ENCODE measurements at places on chromosomes 7 and 10.

DNA sequence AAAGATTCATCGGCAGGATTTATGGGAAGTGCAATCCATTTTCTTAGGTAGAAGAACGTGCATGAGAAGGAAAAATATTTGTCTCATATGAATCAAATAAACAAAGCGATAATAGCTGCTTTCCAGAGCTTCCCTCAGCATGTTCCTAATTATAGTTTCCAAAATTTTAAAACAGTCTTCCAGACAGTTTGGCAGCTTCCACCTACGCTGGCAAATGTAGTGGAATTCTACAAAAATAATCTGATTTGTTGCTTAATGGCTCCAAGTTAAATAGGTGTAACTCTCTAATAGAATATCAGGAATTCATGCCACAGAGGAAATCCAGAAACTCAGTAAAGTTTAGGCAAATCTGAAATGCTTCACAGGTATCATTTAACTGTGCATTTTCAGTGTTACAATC is 23.3 kb upstream of the AGBL3 start:
- no peak for DNase-seq

DNA sequence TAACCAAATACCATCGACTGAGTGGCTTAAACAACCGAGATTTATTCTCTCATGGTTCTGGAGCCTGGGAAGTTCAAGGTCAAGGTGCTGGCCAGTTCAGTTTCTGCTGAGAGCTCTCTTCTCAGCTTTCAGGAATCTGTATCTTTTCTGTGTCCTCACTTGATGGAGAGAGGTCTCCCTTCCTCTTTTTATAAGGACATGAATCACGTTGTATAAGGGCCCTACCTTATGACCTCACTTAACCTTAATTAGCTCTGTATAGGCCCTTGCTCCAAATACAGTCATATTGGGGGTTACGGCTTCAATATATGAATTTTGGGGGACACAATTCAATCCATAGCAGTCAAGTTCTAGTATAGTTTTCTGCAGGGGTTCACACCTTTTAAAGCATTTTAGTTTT is 135.2 kb upstream of the ADO start:
- no peak for DNase-seq

DNA sequence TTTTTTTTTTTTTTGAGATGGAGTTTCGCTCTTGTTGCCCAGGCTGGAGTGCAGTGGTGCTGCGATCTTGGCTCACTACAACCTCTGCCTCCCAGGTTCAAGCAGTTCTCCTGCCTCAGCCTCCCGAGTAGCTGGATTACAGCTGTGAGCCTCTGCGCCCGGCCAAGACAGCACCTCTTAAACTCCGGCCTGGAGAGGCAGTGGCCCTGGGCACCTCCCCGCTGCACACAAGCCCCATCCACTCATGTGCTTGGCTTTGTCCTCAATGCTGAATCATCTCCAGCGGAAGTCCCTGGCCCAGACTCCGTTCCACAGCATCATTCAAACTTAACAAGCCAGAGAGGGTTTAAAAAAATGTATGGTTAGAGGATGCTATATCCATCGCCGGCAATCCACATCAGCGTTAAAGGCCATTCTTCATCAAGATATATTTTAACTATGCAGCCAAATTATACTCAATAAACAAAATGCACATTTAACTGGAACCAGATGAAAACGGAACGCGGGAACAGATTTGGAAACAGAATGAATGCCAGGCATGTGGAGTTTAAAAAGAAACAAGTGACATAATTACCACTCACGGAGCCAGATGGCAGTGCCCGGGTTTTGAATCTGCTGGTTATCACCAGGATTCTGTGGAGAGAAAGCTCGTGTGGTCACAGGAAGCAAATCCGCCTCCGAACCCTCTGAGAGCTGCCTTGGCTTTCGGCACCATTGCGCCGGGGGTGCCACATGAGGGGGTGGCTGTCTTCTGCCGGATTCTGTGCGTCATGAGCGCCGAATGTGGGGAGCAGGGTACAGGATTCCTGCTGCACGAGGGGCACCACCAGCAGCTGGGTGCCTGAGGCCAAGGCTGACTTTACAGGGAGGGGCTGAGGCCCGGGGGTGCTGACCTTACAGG is 45.6 kb upstream of the CFAP46 start:
- DNase-seq = no peak

DNA sequence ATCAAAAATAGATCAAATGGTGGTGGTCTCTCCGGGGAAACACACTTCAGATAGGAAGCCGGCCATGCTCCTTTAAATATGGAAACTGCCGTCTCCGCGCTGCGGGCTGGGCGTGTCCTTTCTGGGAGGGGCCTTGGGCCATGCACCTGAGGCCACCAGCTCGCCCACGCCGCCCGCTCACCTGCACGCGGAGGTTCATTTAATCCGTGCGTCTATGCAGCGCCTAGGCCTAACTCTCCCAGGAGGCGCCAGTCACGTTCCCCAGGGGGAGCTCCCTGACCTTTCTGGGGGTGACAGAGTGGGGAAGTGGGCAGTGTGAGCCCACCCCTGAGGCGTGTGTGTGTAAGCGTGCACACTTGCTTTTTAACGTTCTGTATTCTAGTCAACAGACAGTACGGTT is 64.0 kb downstream of the C10orf143 start:
- DNase-seq = no peak

GRCh38 chr7:99728615-99729014 is 6.4 kb downstream of the CYP3A7 start:
- no peak for DNase-seq

- DNase-seq = no peak
Measured at GRCh38 chr7:139254728-139255127, 23.7 kb downstream of the UBN2 start.

GRCh38 chr10:31687663-31688482 is 240.8 kb downstream of the ARHGAP12 start:
- DNase-seq = no peak

- no peak for DNase-seq
Measured at GRCh38 chr7:151173386-151174245, 6.1 kb upstream of the GBX1 start.

DNA sequence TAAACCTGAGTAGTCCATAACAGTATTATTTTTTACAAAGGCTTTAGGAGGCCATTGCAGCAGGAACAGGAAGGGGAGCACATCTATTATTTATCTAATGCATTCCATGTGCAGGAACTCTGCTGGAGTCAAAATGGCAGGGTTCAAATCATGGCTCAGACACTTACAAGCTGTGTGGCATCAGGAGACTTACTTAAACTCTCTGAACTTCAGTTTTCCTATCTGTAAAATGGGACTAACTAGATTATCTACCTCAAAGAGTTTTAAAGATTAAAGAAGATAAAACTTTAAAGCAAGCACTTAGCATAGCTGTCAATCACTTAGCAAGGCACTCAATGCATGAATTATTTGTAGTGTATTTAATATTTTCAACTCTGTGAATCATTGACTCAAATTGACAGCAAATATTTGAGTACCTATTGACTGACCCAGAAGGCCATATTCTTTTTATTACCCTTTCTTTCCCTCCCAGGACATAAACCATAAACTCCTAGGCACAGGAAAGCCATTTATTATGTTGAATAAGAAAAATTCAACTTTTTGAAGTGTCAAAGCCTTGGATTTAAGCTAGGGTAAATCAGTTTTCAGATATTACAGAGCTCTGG is 115.8 kb upstream of the FAM204A start:
- no peak for DNase-seq

- DNase-seq = no peak
Measured at GRCh38 chr7:29852457-29852856, 46.1 kb downstream of the WIPF3 start.

- peak; percentile 23 for DNase-seq
Measured at GRCh38 chr7:26397796-26398426, 106.2 kb downstream of the SNX10 start.

GRCh38 chr7:132187869-132188789 is 388.1 kb downstream of the PLXNA4 start:
- no peak for DNase-seq

- DNase-seq = no peak
Measured at GRCh38 chr10:6017781-6018354, 40.5 kb upstream of the IL15RA start.

DNA sequence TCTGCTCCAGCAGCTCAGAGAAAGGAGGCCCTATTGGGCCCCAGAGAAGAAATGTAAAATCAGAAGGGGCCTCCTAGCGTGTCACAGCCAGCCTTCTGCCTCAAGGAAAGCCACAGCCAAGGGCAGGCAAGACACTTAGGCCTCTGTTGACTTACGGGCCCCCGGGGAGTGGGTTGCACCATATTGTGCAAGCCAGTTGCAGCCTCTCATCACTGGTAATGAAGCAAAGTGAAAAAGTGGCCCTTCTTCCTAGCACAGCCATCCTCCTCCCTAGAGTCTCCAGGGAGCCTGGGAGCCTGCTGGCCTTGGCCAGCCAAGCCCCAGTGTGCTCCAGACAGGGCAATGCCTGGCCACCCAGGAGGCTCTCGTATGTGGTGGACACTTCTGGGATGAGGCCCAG is 56.2 kb upstream of the GDF10 start:
- DNase-seq = no peak

DNA sequence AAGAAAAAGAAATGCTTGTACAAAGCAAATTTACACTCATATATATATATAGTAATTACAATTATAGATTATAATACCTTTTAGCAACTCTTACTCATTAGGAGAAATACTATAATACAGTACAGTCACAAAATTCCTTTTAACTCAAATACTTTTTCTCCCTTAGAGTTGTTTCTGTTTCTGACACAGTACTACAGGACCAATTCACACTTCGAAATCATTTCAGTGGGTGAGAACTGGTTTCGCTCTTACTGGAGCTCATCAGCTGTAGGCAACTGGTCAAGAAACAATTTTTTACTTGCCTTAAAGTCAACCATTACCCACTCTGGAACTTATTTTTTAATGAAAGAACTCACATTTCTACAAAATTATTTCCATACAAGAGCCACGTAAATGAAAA is 6.0 kb downstream of the CCDC186 start:
- no peak for DNase-seq

DNA sequence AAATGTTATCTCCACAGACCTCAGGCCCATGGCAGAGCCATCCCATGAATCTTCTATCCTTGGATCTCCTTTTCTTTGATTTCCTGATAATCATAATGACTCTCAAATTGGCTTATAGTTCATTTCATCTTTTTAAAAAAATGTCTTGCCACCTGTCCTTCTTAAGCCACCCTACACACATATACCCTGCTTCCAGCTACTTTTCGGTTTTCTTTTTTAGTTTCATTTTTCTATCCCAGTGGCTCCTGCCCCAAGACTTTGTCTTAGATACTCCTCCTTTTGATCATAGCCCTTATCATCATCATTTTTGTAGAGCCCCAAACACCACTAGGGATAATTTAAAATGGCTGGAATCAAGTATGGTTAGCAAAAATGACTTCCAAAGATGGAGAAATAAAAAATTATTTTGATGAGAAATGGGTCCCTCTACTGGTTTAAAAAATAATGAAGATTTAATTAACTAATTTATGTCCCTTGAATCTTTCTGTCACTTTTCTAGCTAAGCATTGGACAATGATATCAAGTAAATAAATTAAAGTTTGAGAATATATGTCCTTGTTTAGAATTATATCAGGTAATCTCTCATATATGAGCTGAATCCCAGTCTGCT is 277.3 kb upstream of the SEMA3D start:
- DNase-seq = no peak

GRCh38 chr10:120588311-120588710 is 131.3 kb downstream of the PLPP4 start:
- no peak for DNase-seq

- no peak for DNase-seq
Measured at GRCh38 chr7:36088553-36088952, 64.5 kb upstream of the EEPD1 start.

DNA sequence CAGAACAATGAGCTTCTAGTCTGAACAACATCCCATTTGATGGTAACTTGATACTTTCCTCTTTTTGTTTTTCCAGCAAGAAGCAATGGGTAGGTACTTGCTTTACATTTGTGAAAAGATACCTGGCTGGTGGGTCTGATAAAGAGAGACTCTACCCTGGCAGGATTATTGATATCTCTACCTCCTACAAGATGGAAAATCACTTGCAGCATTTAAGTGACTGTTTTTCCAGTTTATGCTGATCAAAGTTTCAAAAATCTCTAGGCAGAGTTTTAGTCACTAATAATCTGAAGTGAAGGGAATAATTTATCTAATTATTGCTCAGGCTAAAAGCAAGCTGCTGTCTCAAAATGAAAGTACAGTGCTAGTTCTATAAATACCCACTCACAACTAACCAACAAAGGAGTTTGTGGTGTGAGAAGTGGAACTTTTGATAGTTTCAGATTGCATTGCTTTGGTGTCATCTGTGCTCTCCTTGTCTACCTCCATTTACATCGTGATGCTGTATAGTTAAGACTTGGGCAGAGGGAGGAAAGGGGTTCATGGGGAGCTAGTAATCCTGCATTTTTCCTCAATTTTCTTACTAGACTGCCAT is 86.0 kb upstream of the ANKRD1 start:
- no peak for DNase-seq

DNA sequence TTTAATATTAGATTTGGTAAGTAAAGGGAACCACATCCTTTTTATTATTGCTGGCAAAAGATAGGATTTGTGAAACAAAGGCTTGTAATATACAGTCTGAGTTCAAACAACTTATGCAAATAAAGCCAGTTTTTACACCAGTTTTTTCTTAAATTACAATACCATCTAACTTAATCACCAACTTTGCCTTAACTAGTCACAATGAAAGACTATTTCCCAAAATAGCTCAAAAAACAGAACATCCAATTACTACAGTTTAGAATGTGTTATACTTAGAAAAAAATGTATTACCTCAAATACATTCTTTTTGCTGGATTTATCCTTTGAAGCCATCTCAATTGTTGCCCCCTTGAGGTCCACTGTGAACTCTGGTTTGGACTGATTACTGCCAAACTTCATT is 108.5 kb downstream of the ARHGAP12 start:
- no peak for DNase-seq

DNA sequence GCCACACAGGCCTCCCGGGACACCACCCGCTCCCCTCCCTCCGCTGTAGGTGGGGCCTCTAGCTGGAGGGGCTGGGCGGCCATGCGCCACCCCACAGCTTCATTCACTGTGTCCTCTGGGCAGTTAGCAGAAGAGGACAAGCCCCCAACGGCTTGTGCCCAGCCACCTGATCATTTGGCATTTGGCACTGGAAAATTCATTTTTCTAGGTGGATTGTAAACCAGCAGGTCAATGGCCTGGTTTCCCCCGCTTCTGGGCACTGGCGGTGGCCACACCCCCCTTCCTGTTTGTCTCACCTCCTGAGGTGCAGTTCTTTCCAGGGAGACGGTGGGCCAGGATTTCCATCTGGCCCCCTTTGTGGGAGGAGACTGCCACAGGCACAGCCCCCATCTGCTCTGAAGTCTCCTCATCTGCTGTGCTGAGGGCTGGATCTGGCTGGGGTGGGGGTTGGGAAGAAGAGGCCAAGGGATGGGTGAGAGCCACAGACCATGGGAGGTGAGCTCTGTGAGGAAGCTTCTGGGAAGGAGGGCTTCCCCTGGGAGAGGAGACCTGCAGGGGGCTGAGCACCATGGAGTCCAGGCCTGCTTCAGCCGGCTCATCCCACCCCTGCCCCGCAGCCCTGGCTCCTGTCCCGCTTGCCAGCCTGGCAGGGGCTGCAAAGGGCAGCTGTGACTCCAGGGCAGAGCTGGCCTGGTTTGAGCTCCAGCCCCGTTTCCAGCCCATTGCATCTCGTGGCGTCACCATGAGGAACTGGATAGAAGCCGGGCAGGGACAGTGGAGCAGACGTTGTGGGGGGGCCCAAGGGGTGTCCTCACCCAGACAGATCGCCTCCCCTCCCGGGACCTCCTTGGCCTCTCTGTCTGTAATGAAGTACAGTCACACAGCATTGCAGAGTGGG is 40.1 kb upstream of the SLC29A3 start:
- DNase-seq = no peak

GRCh38 chr10:22704942-22705341 is 9.4 kb downstream of the PIP4K2A start:
- no peak for DNase-seq

Measured in heart left ventricle (tissue), 16 donors.